Stimulated activated CD4-positive, alpha-beta T cell treated with anti-CD3 and anti-CD28 coated beads, Interleukin-2, amount 100 ng/mL, for 48 hours (primary cell): ENCODE measurements at places on chromosomes 7 and 10.

GRCh38 chr7:24727154-24728120, 29.8 kb downstream of the GSDME start:
- no peak for DNase-seq

- DNase-seq, result no peak
Observed at GRCh38 chr7:116194115-116194514, 16.2 kb upstream of the TES start.

GRCh38 chr7:5282543-5283316, at the start of gene SLC29A4:
SLC29A4 (plus strand) TSS chr7:5282943; CDS start chr7:5287817, 4,874 bp downstream.
- no peak for DNase-seq

- DNase-seq, result no peak
Observed at GRCh38 chr10:50604049-50604640, 19.6 kb downstream of the SGMS1 start.

DNA sequence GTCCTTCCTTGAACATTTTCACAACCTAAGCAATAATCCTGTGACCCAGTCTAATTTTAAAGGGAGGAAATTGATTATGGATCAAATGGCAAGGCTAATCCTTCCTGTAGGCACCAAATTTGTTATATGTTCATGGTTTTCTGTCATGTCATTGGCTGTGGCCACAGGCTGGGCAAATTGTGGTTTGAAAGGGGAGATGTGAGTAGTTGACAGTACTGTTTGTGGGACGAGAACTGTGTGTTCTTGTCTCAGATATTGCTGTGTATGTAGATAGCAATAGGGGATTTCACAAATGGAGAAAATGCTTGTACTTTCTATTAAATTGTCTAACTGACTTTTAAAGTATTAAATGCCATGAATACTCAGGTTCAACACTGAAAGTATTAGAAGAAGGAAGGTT, 8.1 kb upstream of the PRKG1 start:
- DNase-seq, result no peak

GRCh38 chr10:16493884-16494536, 27.7 kb downstream of the C1QL3 start:
- DNase-seq, result no peak

DNA sequence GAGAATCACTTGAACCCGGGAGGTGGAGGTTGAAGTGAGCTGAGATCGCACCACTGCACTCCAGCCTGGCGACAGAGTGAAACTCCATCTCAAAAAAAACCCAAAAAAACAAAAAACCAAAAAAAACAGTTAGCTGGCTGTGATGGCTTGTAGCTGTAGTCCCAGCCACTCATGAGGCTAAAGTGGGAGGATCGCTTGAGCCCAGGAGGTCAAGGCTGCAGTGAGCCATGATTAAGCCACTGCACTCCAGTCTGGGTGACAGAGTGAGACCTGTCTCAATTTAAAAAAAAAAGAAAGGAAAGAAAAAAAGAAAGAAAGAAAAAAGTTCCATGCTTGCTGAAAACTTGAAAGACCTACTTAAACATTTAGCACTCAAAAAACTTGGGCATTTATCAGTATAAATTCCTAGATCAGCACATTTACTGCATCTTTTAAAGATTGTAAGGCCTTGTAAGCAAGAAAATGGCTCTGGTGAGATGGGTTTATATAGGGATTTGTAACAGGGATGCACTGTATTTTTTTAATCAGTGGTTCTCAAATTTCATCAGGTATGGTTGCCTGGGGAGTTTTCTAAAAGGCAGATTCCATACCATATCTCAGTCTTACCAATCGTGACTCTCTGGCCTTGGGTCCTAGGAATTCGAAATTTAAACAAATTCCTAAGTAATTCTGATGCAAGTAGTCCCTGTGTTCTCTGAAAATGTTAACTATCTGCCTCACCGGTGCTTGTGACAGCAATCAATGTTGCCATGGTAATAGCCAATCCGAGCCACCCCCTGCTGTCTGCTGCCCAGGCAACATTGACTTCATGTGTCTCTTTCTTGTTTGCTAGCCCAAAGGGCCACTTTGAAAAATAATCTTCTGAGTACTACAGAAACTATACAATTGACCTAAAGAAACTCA, 11.5 kb upstream of the NT5C2 start:
- no peak for DNase-seq

GRCh38 chr10:30493609-30494530, 59.9 kb downstream of the MAP3K8 start:
- DNase-seq, result no peak

GRCh38 chr10:85604136-85604725, 762.4 kb downstream of the GRID1 start:
- no peak for DNase-seq

DNA sequence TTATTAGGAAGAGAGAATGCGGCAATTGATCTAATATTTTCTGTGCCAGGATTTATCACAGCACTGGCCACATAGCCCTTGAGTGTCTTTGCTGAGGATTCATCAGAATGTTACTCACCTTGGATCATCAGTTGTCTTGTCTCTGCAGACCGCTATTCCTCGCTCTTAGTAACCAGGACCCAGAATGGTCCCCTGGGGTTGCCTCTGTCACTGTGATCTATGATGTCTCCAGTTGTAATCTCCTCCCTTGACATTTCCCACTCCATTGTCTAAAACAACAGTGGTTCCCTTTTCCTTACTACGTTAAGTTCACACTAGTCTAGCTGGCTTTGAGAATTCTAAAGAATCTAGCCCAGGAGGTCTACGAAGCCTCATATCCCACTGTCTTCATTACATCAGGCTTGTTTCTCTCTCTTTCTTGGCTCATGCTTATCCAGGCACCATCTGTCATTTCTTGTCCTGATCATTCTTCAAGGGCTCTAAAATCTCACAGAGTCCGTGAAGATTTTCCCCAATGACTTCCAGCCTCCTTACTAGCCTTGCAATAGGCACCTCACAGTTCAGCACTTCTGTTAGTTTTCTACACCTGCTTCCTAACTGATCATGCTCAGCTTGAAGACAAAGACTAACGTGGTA, 125.8 kb downstream of the CUBN start:
- no peak for DNase-seq

- no peak for DNase-seq
Observed at GRCh38 chr10:105413997-105414396, 772.9 kb downstream of the SORCS3 start.

- no peak for DNase-seq
Observed at GRCh38 chr7:123190109-123190831, 9.5 kb downstream of the SLC13A1 start.

DNA sequence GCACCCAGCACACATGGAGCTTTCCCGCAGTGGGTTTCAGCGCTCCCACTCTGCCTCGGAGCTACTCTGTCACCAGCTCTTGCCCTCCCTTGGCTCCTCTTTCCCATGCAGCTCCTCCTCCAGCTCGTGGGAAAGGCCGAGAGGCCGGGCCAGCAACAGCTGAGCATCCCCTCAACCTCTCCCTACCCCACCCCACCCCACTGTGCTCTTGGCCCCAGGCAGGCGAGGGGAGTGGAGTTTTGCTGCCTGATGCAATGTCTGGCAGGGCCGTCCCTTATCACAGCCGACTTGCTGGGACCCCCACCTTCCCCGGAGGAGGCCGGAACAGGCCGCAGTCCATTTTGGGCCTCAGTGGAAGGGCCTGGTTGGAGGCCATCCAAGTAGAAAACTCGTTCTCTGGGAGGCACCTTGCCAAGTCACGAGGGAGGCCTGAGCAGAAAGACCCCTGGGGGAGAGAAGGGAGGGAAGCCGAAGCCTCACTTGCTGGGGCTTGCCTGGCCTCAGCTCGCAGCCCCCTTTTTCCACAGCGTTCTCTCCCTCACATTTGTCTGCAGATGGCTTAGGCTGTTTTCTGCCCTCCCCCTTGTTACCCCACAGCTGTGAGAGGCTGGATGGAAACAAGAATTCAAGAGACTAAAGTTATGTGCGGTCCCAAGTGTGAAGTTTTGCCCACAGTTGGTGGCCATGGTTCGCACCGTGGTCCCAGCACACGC, 35.3 kb downstream of the CHST3 start:
- no peak for DNase-seq

DNA sequence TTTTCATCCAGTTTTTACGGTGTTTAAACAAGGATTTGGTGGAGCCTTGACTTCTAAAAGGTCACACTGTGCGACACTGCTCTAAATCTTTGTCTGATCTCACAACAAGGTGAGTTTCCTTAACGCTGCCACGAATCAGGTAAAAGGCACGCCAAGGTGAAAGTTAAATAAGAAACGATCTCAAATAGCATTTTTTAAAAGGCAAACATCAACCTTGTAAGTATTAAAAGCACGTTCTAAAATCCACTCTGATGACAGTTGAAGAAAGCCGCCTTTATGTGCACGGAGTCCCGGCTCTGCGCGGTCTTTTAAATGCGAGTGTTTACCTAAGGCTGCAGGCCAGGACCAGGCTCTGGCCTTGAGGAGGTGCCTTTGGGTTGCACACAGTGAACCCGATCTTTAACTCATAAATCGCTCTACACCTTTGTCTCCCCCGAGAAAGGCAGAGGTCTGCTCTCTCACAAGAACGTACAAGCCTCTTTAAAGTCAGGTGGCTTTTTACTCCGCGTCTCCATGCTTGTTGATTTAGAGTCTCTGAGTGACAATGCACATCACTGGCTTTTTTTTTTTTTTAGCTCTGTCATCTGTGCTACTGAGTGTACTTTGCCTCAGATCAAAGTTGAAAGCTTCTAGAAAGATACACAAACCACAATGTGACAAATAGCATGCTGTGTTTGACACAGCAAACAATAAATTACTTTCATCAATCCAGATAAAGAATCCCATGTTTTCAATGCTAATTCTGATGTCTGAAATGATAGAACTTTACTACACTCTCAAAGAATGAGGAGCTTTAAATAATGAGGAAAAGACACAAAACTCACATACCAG, 25.9 kb upstream of the RNF32 start:
- DNase-seq, result no peak

- DNase-seq, result no peak
Observed at GRCh38 chr7:74175340-74175739, 1.2 kb downstream of the EIF4H start.

DNA sequence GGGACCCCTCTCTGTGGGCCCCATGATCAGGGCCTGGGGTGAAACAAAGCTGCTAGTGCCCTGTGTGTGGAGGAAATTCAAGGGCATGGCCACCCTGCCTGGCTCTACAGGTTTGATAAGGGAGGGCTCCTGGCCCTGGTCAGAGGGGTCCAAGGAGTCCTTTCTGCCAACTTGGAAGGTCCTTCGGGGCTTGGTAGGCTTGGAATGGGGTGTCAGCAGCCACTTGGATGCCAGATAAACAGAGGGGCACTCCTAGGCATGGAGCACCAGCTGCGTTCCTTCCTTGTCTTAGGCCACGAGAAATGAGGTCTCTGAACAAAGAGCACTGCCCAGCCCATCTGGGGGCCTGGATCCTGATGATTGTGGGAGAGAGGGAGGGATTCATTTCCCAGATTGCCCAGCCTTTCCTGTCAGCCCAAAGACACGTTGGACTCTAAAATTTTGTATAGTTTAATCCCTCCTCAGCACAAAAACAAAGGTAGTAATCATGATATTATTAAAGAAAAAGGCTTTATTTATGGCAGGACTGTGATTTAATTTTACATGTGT, 5.1 kb downstream of the MTURN start:
- DNase-seq, result no peak

DNA sequence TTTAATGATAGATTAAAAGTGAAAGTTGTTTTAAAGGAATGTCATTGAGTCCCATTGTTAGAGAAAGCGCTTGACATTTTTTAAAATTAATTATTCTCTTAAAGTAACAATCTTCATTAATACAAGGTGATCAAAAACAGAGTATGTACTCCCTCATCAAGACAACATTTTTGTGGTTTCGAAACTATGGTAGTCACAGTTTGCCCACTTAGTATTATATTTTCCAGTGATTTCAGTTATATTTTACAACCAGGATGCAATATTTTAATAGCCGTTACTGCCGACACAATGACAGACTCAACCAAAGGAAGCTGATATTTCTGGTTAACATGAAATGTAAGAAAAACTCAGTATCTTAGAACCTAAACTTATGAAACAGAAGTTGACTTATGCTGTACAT, 31.3 kb downstream of the MKX start:
- no peak for DNase-seq

GRCh38 chr7:18762189-18762588, 266.6 kb downstream of the HDAC9 start:
- DNase-seq, result no peak

DNA sequence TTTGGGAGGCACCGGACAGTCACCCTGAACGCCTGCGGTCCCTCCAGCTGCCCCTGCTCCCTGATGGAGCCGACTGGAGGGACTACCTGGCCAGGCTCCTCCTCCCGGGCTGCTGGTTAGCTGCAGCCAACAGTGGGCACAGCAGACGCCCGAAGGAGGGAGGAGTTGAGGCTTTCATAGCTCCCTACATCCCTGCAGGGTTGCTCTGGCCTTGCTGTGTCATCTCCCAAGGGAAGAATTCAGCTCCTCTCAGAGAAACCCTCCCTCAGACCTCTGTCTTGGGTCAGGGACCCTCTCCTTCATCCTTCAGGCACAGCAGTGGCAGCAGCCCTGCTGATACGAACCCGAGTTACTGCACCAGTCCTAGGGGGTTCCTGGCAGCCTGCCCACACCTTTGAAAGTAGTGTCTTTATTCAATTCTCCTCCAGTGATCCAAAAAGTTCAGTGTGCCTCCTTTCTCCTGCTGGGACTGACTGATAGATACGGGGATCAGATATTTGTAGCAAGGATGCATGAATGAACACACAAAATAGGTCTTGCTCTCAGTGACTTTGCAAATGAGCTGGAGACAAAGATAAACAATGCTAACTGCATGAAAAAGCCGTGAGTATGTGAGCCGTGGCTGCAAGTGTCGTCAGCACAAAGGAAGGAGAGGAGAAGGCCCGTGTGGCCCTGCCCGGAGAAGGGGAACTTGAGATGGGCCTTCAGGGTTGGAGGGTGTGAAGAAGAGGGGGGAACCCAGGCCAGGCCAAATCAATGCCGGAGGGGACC, 136.6 kb downstream of the PRKAG2 start:
- DNase-seq, result no peak

GRCh38 chr7:119996634-119997033, 276.3 kb upstream of the KCND2 start:
- DNase-seq, result no peak

DNA sequence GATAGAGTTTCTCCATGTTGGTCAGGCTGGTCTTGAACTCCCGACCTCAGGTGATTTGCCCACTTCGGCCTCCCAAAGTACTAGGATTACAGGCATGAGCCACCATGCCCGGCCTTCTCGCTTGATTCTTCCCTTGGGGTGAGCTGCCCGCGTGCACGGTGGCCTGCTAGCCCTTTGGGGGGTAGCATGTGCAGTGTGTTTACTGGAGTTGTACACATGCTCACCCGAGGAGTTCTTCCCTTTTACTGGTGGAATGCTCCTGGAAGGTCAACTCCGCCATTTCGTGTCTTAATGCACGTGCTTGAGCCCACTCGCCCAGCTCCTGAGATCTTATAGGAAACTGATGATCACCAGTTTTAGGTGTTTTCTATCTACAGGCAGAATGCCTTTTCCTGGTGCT, 17.0 kb upstream of the ADAMTS14 start:
- DNase-seq, result no peak

DNA sequence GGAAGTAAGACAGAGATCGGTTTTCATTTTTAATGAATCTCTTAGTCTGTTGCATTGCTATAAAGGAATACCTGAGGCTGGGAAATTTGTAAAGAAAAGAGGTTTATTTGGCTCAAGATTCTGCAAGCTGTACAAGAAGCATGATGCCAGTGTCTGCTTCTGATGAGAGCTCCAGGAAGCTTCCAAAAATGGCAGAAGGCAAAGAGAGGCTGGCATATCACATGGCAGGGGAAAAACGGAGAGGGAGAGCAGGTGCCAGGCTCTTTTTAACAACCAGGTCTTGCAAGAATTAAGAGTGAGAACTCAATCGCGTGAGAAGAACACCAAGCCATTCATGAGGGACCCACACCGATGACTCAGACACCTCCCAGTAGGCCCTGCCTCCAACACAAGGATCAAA, 125.0 kb upstream of the THSD7A start:
- no peak for DNase-seq
